Thyroid gland (tissue), 4 donors: ENCODE measurements at places on chromosomes 16 and 17.

DNA sequence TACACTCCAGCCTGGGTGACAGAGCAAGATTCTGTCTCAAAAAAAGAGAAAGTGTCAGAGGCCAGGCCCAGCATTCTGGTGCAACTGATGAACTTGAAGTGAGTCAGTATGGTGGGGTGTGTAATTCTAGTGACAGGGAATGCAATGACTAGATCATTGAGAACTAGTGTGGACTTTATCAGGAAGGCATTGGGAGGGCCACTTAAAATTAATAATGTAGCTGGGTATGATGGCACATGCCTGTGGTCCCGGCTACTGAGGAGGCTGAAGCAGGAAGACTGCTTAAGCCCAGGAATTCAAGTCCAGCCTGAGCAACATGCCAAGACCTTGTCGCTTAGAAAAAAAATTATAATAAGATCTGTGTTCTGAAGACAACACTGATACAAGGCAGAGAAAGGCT lies 90.8 kb downstream of the STX8 start:
- DNase-seq, result no peak

DNA sequence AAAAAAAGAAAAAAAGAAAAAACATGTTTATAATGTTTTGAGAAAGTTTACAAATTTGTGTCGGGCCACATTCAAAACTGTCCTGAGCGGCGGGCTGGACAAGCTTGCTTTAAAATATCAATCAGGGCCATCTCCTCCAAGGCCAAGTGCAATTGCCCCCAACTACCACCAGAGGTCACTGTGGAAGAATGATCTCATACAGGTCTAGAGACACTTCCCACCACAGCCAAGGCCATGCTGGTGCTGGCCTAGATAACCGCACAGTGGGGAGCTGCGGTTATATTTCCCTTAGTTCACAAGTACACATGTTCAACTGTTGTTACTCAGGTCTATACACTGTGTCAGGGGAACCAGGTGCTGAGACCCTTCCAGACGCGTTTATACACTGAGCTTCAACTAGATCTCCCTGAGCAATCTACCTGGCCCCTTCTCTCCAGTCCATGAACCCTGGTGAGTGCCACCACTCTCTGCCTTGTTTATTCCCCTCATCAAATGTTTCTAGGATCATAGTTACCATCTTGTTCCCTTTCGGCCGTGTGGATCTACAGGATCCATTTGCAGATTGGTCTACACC lies 83.8 kb upstream of the CCL2 start:
- peak; percentile 55 for DNase-seq

DNA sequence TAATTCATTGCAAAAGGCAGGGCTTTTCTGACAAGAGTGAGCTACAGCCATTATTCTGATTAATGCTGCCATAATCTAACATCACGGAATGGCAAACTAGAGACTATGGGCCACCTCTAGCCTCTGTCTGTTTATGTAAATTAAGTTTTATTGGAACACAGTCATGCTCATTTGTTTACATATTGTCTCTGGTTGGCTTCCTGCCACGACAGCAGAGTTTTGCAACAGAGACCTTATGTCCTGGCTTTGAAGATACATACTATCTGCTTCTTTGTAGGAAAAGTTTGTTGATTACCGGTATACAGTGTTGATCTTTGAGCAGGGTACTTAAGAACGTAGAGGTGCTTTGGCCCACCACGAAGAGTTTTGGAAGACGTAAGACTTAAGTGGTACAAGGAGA lies 715.9 kb upstream of the RBFOX1 start:
- DNase-seq, result no peak

- DNase-seq, result no peak
Measured at GRCh38 chr17:61997664-61998063, 67.4 kb downstream of the MED13 start.

DNA sequence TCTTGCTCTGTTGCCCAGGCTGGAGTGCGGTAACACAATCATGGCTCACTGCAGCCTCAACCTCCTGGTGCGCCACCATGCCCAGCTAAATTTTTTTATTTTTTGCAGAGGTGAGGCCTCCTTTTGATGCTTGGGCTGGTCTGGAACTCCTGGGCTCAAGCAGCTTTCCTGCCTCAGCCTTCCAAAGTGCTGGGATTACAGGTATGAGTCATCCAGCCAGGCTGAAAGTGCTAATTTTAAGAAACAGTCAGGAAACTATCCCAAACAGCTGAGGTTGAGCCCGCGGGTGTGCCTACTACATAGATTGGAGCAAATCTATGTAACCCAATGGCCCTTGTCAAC lies 738 bp upstream of the XPO6 start:
- DNase-seq, result no peak

DNA sequence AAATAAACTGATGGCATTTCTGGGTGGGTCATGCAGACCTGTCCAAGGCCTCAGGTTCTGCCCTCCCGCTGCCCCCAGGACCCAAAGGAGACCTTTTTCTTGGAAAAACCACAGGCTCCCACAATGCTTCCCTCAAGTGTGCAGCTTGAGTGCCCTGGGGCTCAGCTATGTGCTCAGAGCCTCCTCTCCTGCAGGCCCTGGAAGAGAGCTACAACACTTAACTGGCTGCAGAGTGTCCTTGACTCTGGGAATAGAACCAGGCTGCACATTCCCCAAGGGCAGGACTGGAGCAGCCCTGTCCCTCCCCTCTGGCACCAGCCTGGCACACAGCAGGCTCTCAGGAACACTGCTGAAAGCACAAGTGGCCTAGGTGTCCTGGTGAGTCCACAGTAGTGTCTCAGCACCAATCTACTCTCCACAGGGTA lies 4.8 kb upstream of the SREBF1 start:
- DNase-seq, result peak; percentile 98

DNA sequence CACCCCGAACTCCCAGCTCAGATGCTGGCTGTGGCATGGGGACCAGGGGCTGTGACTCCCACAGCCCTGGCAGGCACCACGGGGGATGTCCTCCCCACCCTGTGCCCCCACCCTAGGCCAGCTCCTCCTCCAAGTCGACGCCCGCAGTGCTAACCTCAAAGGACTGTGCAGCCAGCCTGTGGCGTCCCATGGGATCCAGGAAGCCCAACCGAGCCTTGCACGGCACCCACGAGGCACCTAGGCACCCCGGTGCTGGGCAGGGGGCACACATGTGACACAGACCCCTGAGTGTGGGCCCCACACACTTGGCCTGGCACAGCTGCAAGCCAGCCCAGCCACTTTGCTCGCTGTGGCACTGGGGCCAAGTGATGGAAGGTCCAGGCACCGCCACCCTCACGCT lies 3.9 kb downstream of the GCGR start:
- DNase-seq, result no peak

- DNase-seq, result peak; percentile 56
Measured at GRCh38 chr16:69930117-69930776, 20.9 kb upstream of the CLEC18A start.

DNA sequence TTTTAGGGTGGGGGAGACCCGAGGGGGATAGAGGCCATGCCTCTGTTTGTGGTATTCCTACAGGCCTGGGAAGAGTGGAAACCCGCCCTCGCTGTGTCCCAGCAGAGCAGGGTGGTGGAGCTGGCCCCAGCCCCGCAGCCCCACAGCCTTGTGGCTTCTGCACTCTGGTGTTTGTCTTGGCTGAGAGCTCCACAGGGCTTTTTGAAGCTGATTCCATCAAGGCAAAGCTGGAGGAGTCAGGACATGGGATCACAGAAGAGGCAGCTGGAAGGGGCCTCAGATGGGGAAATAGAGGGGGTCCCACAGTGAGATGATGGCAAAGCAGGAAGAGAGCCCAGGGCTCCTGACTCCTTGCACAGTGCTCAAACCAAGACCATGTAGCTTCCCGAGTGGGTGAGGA lies 5.0 kb upstream of the WFIKKN2 start:
- no peak for DNase-seq

DNA sequence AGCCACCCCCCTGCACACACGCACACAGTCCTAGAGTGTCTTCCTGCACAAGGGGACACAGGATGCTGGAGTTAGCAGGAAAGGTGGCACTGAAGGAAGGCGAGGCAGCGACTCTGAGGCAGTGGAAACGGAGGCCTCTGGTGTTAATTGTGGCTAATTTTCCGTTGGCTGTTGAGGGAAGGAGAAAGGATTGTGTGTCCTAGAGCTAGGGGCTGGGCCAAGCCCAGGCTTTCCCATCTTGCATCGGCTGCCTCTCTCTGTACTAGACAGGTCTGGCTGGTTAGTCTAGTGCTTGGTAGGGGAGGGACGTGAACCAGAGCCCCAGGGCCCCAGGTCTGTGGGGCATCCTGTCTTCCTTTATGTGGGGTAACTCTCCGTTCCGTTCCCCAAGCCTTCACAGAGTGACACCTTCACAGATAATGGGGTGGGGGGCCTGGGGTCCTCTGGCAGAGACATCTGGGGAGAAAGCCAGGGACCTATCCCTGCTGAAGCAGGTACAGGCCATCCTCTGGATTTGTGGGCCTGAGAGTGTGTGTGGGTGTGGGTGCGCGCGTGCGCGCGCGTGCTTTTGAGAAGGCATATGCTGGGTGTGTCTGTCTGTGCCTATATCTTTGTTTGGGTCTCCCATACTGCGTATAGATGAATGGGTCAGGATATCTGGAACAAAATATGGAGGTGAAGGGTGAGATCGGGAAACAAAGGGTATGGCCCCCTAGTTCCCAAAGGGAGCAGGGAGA lies at the start of gene CHD3:
Gene CHD3, plus strand, starts transcription at position 606 of the 737 bp plus-strand sequence. CDS start 212 bp downstream, outside the sequence.
- DNase-seq, result peak; percentile 54

DNA sequence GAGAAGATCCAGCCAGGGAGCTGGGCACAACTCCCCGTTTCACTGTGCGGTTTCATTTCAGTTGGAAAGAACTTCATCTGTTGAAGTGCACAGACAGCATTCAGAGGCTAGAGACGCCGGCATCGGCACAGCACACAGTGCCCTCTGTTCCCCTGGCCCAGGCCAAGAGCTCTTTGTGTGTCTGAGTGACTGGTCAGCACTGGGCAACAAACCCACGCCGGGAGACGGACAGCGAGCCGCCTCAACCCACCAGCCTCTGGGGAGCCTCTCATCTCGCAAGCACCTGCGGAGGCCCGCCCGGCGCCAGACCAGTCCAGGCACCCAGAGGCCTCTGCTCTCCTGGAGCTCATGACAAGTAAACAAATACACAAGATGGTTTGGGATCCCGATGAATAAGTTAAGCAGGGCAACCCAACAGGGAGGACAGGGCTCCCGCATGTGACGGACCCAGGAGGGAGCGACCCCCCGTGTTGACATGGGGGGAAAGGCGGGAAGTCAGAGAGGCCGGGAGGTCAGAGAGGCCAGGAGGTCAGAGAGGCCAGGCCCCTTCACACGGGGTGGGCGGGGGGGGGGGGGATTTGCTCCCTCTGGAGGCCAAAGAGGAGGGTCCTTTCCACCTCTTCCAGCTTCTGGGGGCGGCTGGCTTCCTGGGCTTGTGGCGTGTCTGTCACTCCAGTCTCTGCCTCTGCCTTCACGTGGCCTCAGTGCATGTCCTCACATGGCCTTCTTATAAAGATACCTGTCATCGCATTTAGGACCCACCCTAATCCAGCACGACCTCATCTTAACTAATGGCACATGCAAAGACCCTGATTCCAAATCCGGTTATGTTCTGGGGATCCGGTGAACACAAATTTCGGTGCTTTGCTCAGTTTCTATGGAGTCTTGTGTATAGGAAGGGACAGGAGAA lies 25.8 kb upstream of the KLHDC4 start:
- DNase-seq, result no peak

DNA sequence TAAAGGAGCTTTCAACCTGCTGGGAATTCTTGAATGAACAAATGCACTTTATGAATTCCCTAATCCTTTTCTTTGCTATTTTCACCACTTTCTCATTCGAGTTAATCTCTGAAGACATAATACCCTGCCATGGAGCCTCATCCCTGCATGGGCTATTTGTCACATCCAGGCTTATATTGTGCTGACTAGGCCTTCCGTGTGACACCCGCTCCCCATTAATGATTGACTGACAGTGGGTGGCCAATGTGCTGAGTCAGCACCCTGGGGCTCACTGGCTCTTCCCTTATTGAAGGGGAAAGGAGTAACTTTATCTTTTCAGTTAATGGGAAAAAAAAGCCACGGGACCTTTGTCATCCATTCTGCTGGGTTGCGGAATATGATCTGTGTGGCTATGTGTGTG lies 1024.8 kb upstream of the EEF2KMT start:
- DNase-seq, result no peak

DNA sequence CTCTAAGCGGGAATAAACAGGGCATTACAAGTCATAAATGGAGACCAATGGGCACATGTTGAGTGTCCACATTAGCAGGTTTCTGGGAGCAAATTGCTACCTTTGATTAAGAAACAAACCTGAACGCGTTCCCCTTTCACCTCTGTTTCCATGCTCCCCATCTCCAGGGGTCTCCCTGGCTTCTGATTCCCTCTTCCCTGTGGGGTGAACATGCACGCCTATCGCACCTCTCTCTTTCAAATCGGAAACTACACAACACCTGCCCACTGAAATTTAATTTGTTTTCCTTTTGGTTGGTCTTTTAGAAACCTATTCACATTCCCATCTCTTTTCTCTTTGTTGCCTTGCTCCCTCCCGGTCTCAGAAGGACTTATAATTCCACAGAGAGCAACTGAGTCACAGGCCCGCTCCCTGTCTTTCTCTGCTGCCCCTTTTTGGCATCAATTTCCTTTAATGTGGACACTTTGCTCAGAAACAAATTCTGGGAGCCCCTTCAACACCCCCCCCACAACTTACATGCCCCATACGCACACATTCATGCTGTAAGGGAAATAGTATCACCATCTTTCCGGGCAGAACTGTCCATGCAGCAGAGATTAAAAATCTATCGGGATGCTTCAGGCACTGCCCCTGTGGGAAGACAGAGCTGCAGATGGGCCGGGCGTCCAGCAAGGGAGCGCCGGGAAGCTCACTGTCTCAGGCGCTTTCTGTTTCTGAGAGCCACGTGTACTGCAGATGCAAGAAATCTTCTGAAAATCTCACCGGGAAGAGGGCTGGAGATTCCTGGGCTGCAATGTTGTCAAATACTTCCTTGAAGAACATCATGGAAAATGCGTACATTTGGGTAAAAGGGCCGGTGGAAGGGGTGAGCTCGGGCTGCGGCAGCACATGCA lies 7.2 kb upstream of the FOXF1 start:
- no peak for DNase-seq

GRCh38 chr17:4938688-4939545 lies 929 bp downstream of the SLC25A11 start:
- DNase-seq, result peak; percentile 51

DNA sequence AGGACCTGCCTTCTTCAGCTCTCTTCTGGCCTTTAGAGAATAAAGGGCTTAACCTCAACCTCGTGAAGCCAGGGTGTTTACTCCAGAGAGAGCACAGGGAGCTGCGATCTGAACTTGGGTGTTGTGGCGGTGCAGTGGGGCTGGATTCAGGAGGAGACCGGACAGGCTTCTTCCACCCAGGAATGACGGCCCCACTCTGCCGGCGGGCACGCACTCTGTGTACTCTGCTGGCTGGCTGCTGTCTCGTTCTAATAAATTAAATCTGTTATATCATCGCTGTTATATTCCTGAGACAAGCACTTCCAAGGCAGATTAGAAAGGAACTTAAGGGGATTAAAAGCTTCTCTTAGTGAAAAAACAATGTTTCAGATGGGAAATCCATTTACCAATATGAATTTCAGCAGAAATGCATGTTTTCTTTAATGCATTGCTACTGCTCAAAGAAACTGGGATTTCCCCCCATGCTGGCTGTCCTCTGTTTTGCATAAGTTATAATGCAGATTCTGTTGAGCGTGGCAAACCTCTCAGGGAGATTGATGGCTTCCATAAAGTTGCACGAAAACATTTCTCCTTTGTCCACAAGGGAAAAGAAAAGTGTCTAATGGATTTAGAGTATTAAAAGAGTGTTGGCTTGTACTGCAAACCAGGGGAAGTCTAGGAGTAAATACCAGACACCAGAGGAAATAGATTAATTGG lies 168.6 kb upstream of the IRX3 start:
- DNase-seq, result no peak
